ENCODE measurements at places on chromosomes 12 and 14. TPM values are rescaled to one million over a fixed set of nuclear protein-coding genes. Genes with fewer than 3 reads are reported as not detected.

DNA sequence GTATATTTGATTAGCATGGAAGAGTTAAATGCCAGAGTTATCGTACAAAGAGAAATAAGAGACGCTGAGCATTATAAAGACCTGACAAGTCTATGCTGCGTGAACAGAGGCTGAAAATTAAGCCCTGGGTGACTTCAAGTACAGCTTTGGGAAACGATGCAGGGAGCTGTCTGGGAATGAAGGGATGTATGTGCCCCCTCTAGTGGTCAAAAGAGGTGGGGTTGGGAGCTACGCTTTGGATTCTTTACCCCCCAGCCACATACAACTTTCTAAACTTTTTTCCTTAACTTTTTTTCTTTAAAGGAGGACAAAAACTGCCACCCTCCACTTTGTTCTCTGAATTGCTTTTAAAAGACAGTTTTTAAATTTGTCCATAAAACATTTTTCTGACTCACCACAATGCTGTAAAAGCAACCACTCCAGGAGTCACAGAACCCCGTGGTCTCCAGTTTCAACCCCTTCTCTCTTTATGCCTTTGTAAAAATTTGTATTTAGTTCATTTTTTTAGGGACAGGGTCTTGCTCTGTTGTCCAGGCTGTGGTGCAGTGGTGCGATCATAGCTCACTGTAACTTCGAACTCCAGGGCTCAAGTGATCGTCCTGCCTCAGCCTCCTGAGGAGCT, 59.4 kb downstream of the ZNF664 start:
- H3K4me1 ChIP-seq = no peaks in the 10 kb centered on the region
- H3K36me3 ChIP-seq = no peaks in the 10 kb centered on the region
- no peak overlapping the region for H3K27ac ChIP-seq
- DNase-seq = no peak

GRCh38 chr12:119406811-119407210, 72.3 kb downstream of the CCDC60 start:
- no peak overlapping the region for H3K27ac ChIP-seq
- no peaks in the 10 kb centered on the region for H3K36me3 ChIP-seq
- no peaks in the 10 kb centered on the region for H3K4me1 ChIP-seq

Gene UBC
- total RNA-seq = 956 TPM

DNA sequence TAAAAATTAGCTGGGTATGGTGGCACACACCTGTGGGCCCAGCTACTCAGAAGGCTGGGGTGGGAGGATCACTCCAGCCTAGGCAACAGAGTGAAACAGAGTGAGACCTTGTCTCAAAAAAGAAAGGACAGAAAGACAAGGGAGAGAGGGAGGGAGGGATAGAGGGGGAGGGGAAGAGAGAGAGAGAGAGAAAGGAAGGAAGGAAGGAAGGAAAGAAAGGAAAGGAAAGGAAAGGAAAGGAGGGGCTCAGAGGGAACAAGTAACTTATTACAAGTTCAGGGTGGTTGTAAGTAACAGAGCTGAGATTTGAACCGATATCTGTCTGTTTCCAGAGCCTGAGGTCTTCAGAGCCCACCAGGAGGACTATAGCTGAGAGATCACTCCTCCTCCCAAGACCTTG, 8.3 kb downstream of the IFFO1 start:
- DNase-seq = no peak
- H3K27ac ChIP-seq = no peak overlapping the region
- H3K4me3 ChIP-seq = no peak overlapping the region
- no peaks in the 10 kb centered on the region for H3K27me3 ChIP-seq

GRCh38 chr12:76069339-76069738, 15.1 kb downstream of the NAP1L1 start:
- no peak overlapping the region for H3K27ac ChIP-seq
- DNase-seq = no peak
- H3K36me3 ChIP-seq = no peaks in the 10 kb centered on the region
- H3K27me3 ChIP-seq = no peaks in the 10 kb centered on the region
- no peak overlapping the region for H3K4me3 ChIP-seq

Gene SUOX
- total RNA-seq = 6.3 TPM

DNA sequence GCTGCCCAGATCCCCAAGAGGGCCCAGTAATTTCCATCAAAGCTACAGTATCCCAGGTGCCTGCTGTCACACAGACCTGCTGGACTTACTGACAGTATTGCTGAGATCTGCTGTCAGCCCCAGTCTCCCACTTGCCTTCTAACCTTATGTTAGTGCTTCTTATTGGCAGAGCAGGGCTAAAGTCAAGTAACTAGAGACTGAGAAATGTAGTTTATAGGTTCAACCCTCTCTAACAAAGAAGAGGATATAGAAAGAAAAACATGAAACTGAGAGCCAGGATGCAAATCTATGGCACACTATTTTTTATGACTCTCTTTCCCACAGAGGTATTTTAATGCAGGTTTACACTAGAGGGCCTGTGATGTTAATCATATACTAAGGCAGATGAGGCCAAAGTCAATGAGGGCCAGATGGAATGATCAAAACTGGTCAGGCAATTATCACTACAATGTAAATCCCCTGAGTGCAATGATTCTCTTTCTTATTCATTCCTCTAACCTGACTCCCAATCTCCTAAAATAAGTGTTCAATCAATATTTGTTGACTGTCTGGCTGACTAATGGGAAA, 781.9 kb downstream of the VRK1 start:
- H3K4me1 ChIP-seq = no peaks in the 10 kb centered on the region
- H3K27me3 ChIP-seq = no peaks in the 10 kb centered on the region
- H3K4me3 ChIP-seq = no peak overlapping the region
- H3K27ac ChIP-seq = no peak overlapping the region

Gene RIMBP2
- total RNA-seq = 0.05 TPM

GRCh38 chr12:6330192-6330591, 11.7 kb downstream of the TNFRSF1A start:
- peak overlapping the region; percentile 37 for H3K27ac ChIP-seq
- peaks cover 25% of the 10 kb centered on the region for H3K36me3 ChIP-seq
- DNase-seq = no peak
- no peak overlapping the region for H3K4me3 ChIP-seq

- H3K4me1 ChIP-seq = peaks cover 16% of the 10 kb centered on the region
- DNase-seq = peak; percentile 63
- no peaks in the 10 kb centered on the region for H3K27me3 ChIP-seq
- H3K27ac ChIP-seq = peak overlapping the region; percentile 37
Measured at GRCh38 chr12:131511391-131511802, 199.5 kb upstream of the SFSWAP start.

GRCh38 chr14:21298358-21298757, 18.5 kb downstream of the RPGRIP1 start:
- H3K27me3 ChIP-seq = no peaks in the 10 kb centered on the region
- H3K27ac ChIP-seq = no peak overlapping the region
- no peak overlapping the region for H3K4me3 ChIP-seq
- no peak for DNase-seq
- H3K36me3 ChIP-seq = no peaks in the 10 kb centered on the region

GRCh38 chr12:105158876-105159275, 51.3 kb downstream of the WASHC4 start:
- no peaks in the 10 kb centered on the region for H3K27me3 ChIP-seq
- H3K36me3 ChIP-seq = peaks cover 15% of the 10 kb centered on the region
- no peaks in the 10 kb centered on the region for H3K4me1 ChIP-seq

GRCh38 chr12:109385339-109386058, 37.8 kb downstream of the MYO1H start:
- no peak overlapping the region for H3K27ac ChIP-seq
- no peak overlapping the region for H3K4me3 ChIP-seq
- H3K27me3 ChIP-seq = no peaks in the 10 kb centered on the region
- no peaks in the 10 kb centered on the region for H3K4me1 ChIP-seq
- DNase-seq = peak; percentile 22

DNA sequence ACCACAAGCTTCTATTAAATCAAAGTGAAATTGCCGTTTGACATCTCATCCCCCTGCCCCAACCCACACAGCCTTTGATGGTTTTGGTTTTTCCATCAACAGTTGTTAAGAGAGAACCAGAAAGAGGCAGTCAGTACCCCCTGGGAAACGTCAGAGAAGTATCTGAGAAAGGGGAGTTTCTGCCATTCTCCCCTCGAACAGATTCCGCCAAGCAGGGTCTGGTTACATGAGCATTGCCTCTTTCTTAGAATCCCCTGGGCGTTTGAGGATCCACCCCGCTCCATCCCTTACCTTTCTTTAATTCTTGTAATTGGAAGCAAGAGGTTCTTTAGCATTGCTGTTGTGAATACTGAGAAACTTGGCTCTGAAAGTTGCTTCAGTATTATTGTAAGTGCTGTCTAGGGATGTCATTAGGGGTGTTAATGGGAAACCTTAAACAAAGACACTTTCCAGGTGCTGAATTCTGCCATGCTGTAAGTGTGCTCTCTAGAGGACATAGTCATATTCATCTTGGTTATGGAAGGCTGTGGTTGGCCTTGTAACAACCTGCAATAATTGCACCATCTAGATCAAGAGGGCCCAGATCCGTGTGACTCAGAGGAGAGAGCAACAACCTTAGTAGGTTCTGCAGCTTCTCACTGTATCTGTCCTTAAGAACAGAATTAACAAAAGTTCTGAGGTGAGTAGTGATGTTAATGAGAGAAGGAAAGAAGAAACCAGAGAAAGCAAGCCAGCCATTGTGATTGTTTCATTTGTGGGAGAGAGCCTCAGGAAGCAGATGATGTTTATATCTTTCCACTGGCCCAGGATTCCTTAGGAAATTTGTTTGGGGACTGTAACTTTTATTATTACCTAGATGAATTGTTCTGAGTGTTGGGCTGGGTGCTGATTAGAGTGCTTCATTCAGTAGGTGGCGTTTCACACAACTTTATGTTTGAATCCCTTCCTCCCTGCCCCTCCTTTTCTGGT, 9.0 kb downstream of the TMBIM6 start:
- no peaks in the 10 kb centered on the region for H3K27me3 ChIP-seq
- H3K4me1 ChIP-seq = peaks cover 56% of the 10 kb centered on the region
- H3K27ac ChIP-seq = peak overlapping the region; percentile 46
- no peak for DNase-seq
- peak overlapping the region; percentile 2 for H3K4me3 ChIP-seq
- peaks cover 30% of the 10 kb centered on the region for H3K36me3 ChIP-seq

- DNase-seq = no peak
- H3K27ac ChIP-seq = no peak overlapping the region
- no peak overlapping the region for H3K4me3 ChIP-seq
- no peaks in the 10 kb centered on the region for H3K27me3 ChIP-seq
Measured at GRCh38 chr12:93978553-93978952, 169.8 kb upstream of the PLXNC1 start.

- H3K36me3 ChIP-seq = no peaks in the 10 kb centered on the region
- H3K4me1 ChIP-seq = peaks cover 12% of the 10 kb centered on the region
- no peak within 1 kb of the TSS for H3K27ac ChIP-seq
- DNase-seq = no peak
- peak within 1 kb of the TSS; percentile 41 for H3K4me3 ChIP-seq
Measured at GRCh38 chr14:70188659-70189455, at the start of gene SLC8A3. TSS of gene SLC8A3 (minus strand) at chr14:70188951. CDS start at chr14:70168422, 20,529 bp downstream.

- DNase-seq = peak; percentile 17
- peaks cover 71% of the 10 kb centered on the region for H3K36me3 ChIP-seq
- H3K27ac ChIP-seq = no peak overlapping the region
- no peak overlapping the region for H3K4me3 ChIP-seq
Measured at GRCh38 chr12:64737539-64737938, 21.7 kb downstream of the GNS start.

DNA sequence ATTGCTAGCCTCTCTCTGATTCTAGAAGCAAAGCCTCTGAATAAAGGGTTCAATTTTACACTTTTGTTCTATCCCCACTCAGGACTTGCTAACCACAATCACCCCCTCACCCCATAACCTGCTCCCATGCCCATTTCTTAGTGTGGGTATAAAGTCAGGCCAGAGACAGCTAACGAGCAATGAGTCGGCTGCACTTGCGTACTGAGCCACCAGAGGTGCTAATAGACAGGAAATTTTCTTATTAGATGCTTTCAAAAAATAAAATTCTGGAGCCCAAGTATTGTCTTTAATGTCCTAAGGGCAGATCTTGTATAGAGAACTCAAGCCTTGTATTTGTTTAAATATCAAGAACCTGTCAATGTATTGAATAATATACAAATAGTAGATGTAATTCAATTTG, 256.9 kb downstream of the SYT1 start:
- no peak overlapping the region for H3K4me3 ChIP-seq
- no peak overlapping the region for H3K27ac ChIP-seq

Gene GPR68
- total RNA-seq = 38.8 TPM

DNA sequence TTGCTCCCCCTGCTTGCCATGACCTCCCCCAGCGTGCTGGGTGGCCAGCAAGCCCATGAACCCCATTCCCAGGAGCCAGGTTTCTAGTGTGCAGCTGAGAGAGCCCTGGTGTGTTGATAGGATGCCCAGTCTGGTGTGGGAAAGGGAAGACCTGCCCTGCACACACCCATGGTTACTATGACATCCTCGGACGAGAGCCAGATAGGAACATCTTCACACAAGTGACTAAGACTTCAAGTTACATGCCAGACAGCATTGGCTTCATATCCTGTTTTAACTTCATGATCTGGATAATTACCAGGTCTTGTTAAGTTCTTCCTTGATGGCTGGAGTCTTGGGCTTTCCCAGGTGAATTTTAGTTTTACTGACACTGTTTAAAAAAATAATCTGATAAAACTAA, 196.6 kb upstream of the EGLN3 start:
- no peak for DNase-seq
- no peaks in the 10 kb centered on the region for H3K27me3 ChIP-seq
- no peaks in the 10 kb centered on the region for H3K4me1 ChIP-seq
- H3K4me3 ChIP-seq = no peak overlapping the region
- H3K27ac ChIP-seq = no peak overlapping the region

DNA sequence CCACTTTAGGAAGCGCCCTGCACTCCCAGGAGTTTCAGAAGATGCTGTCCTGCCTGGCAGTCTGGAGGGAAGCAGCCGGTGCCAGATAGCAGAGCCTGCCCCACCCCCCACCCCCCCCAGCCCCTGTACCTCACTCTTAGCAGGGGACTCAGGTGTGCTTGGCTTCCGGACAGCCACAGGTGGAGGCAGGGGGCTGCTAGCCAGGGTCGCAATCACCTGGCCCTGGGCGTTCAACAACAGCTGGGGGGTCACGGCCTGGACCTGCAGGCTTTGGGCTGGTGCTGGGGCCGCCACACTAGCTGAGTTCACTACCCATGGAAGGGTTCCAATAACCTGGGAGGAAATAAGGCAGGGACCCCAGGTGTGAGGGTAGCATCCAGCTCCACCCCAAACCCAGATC, 22.0 kb downstream of the POU6F1 start:
- peaks cover 42% of the 10 kb centered on the region for H3K36me3 ChIP-seq
- H3K27ac ChIP-seq = no peak overlapping the region
- no peaks in the 10 kb centered on the region for H3K27me3 ChIP-seq
- no peak overlapping the region for H3K4me3 ChIP-seq
- no peaks in the 10 kb centered on the region for H3K4me1 ChIP-seq

GRCh38 chr12:83827193-83827592, 1085.4 kb downstream of the SLC6A15 start:
- no peak for DNase-seq
- H3K27me3 ChIP-seq = no peaks in the 10 kb centered on the region
- H3K4me1 ChIP-seq = no peaks in the 10 kb centered on the region
- no peak overlapping the region for H3K27ac ChIP-seq
